HFF-Myc (cell line): ENCODE measurements at places on chromosomes 1 and 21.

- no peak for DNase-seq
Observed at GRCh38 chr1:14672005-14672404, 73.5 kb downstream of the KAZN start.

GRCh38 chr1:63653976-63654375 lies 60.8 kb downstream of the PGM1 start:
- DNase-seq: no peak

- no peak for DNase-seq
Observed at GRCh38 chr21:14487490-14488432, 58.4 kb downstream of the SAMSN1 start.

GRCh38 chr1:172834609-172835008 lies 175.7 kb downstream of the FASLG start:
- DNase-seq: no peak

DNA sequence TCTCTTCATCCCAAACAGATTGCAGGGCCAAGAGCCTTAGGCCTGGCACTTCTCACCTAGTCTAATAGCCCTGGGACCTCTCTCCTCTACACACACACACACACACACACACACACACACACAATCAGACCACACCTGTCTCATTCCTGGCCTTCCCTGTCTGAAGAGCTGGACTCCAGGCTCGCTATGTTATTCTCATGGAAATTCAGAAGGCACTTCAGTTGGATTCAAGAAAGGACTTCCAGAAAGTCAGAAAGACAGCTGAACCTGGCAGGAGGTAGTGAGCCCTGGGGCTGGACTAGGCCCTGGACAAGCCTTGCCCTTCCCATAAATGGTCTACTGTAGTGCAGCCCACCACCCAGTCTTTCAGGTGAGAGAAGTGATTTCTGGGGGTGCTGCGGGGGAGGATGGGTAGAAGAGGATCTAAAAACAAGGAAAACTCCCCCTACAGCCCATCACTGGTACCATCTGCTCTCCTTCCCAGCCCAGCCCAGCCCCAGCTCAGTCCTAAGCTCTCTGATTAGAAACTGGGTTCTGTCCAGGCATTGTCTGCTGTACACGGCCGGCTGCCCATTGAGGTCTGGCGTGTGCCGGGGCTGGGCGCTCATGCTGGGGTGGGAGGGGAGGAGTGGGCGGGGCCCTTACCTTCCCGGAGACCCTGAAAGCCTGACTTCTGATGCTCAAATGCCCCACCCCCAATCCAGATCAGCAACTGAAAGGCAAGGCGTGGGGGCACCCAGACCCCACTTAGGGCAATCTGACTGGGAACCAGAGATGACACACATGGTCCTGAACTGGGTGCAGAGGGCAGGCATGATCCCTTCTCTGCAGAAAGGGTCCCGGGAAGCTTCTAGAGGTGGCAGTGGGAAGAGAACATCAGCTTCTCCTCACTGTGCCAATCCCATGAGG lies 2.5 kb downstream of the KIF21B start:
- DNase-seq: no peak

GRCh38 chr1:226223157-226223785 lies at the start of gene MIXL1:
Gene MIXL1 (plus strand): TSS chr1:226223664. CDS start chr1:226223682, 18 bp downstream.
- DNase-seq: no peak
